ENCODE measurements at places on chromosomes 6 and 20.

DNA sequence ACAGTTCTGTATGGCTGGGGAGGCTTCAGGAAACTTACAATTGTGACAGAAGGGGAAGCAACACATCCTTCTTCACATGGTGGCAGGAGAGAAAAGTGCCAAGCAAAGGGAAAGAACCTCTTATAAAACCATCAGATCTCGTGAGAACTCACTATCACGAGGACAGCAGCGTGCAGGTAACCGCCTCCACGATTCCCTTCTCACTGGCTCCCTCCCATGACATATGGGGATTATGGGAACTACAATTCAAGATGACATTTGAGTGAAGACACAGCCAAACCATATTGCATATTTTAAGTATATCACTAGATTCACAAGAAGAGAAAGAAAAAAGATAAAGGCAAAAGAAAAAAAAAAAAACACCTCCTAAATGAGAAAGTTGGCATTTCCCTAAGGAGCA, 431.9 kb upstream of the RGS17 start:
- no peak for DNase-seq

GRCh38 chr6:49978332-49979226, 9.2 kb upstream of the DEFB113 start:
- DNase-seq, result no peak

GRCh38 chr6:6900569-6901204, 207.1 kb upstream of the RREB1 start:
- DNase-seq, result no peak

- DNase-seq, result peak; percentile 89
These were observed at the start of gene LY6G5C for GRCh38 chr6:31680226-31681134. LY6G5C (minus strand) TSS chr6:31681067; CDS start chr6:31680373, 694 bp downstream.

DNA sequence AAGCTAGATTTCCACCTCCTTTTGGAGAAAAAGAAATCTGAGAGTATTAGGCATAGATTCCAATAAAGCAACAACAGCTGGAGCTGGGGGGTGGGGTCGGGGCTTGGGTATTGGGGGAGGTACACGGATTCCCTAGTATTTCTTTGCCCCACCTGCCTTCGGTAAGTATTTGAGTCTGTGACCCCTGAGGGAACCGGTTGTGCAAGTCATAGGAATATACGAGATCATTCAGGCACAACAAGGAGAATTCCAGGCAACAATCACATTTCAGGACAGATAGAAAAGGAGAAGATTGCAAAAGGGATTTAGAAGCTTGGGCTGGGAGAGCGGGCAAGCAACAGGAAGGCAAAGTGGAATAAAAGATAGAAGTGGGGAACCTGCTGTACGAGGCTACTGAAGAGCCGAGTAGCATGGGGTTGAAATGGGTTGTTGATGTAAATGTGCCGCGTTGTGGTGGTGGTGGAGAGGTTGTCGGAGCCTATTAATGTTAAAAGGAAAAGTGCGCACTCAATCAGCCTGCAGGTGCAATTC, 148.9 kb downstream of the BCAS1 start:
- DNase-seq, result no peak

GRCh38 chr6:3900744-3901336, 51.7 kb downstream of the FAM50B start:
- no peak for DNase-seq

All from AG09319 (cell line).